Activated T-cell treated with anti-CD3 and anti-CD28 coated beads for 1 hour (primary cell): ENCODE measurements at places on chromosomes 4 and X.

GRCh38 chr4:83657336-83657735 is 121.4 kb downstream of the GPAT3 start:
- no peak for DNase-seq

DNA sequence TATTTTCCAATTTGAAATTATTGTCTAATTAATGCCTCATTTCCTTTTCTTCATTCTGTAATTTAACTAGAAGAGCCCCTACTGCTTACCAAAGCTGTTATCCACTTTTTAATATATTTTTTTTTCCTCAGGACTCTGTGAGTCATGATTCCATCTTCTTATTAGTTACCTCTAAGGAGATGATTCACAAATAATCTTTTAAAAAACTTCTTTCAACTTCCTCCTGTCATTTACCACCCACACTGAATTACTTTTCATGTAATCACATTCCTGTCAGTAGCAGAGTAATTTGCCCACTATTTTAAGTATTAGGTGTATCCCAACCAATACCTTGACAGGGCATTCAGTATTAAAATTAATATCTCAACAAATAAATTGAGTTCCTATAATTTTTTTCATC is 470.9 kb upstream of the ADGRL3 start:
- DNase-seq = no peak

DNA sequence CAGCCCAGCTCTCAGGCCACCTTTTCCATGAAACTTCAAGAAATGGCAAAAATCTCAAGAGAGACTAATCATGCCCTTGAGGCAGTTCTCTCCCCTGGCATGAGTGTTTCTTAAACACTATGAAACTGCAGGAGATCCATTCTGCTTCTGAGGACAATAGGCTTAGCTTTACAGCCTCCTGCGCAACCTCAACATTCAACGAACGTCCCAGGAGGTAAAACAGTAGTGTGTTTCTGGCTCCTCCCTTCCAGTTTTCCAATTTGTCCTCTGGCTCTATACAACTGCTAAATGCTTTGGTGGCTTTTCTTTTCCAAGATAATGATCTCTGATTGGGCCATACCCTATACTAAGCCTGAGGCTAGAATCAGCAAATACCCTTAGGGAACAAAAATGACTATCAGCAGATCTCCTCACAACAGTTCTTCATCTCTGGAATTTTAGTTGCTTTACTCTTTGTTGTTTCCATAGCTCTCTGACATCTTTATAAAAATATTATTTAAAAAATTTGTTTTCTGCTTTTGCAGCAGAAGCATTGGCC is 87.0 kb upstream of the FAT1 start:
- no peak for DNase-seq

GRCh38 chr4:82223715-82224114 is 150.1 kb downstream of the HNRNPD start:
- no peak for DNase-seq

GRCh38 chr4:117224256-117224655 is 138.9 kb upstream of the TRAM1L1 start:
- DNase-seq = no peak

GRCh38 chrX:148612431-148612830 is 112.0 kb downstream of the AFF2 start:
- no peak for DNase-seq

DNA sequence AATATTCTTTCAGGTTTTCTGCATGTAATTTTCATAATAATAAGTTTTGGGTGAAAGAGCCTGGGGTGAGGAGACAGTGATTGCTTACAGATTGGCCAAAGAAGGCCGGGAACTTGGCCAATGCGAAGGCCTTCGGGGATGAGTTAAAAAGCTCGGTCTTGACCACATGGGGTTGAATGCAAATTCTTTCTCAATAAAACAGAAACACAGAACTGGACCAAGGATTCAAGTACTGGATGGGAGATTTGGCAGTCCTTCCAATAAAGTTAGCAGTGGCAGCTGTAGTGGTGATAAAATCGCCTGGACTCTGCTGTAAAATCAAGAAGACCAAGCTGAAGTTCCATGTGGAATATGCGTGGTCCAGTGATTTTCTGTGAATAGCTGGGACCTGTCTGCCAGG is 282.2 kb upstream of the KLF3 start:
- no peak for DNase-seq

DNA sequence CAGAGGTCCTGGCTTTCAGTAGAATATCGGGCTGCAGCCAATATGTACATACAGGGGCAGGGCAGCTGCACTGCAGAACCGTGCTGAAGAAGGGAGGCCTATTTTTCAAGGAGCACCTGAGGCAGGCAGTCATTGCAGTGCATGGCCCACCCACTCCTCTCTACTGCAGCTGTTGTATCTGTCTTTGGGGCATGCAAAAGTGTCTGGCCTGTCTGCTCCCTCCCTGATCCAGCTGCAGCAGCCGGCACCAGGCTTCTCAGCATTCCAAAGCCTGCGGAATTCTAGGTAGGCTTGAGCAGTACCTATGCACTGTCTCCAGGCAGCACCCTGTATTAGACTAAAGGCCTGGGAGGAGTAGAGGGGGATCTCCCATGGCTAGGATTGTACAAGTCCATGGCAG is 415.2 kb upstream of the MAGEB16 start:
- no peak for DNase-seq

GRCh38 chr4:43816116-43816515 is 632.5 kb downstream of the KCTD8 start:
- no peak for DNase-seq

GRCh38 chr4:123939621-123940020 is 543.0 kb downstream of the SPRY1 start:
- DNase-seq = no peak

- DNase-seq = no peak
Measured at GRCh38 chr4:39045827-39046221, 13.6 kb upstream of the TMEM156 start.

- DNase-seq = no peak
Measured at GRCh38 chr4:41693629-41694028, 54.9 kb downstream of the PHOX2B start.

GRCh38 chr4:36445480-36445879 is 164.1 kb downstream of the DTHD1 start:
- no peak for DNase-seq

GRCh38 chrX:145861818-145862217 is 44.2 kb downstream of the SLITRK2 start:
- DNase-seq = no peak

DNA sequence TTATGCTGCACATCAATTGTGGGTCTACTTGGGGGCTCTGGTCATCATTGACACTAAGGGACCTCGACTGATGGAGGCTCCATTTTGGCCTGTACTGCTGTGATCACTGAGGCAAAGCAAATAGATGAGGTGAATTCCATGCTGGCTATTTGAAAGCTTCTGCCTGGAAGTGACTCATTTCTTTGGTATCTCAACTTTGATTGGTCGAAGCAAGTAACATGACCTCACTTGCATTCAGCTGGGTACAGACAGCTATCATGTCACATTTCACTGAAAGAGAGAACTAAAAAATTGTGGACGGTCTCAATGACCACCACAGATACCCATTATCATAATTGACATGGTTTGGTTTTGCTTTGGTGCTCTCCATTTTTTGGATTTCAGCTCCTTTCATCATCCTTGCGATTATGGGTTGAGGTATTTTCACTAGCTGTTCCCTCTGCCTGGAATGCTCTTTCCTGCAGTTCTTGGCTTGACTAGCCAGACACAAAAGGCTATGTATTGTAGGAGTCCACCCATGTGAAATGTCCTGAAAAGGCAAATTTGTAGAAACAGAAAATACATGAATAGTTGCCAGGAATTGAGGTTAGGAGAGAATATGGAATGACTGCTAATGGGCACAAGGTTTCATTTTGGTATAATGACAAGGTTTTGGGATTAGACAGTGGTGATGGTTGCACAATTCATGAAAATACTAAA is 369.2 kb upstream of the LCORL start:
- no peak for DNase-seq

- DNase-seq = no peak
Measured at GRCh38 chr4:124867536-124867935, 155.0 kb upstream of the ANKRD50 start.

GRCh38 chr4:15425520-15425919 is 2.3 kb upstream of the C1QTNF7 start:
- DNase-seq = no peak

- DNase-seq = no peak
Measured at GRCh38 chr4:78732332-78733104, 43.6 kb upstream of the BMP2K start.
